Activated T-helper 1 cell treated with anti-CD3 and anti-CD28 coated beads, Interleukin-12 subunit alpha, Interleukin-12 subunit beta, Interleukin-2, Interleukin-4 antibody, amounts not matched to agents 30 ng/mL and 10 ng/mL and 1 ng/mL, durations not matched to agents 14 hours and 24 hours and 36 hours (primary cell): ENCODE measurements at places on chromosomes 3 and 15. TPM values are rescaled to one million over a fixed set of nuclear protein-coding genes. Genes with fewer than 3 reads are reported as not detected.

DNA sequence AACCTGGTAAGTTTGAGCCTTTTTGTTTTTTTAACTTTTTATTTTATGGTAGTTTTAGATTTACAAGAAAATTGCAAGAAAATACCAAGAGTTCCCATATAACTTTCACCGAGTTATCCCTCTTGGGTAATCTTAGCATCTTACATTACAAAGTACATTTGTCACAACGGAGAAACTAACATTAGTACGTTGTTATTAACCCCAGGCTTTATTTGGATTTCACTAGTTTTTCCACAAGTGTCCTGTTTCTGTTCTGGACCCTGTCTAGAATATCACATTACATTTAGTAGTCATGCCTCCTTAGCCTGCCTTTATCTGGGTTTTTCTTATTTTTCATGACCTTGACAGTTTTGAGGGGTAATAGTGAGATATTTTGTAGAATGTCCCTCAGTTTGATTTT, 53.5 kb upstream of the KPNA4 start:
- no peak for DNase-seq

DNA sequence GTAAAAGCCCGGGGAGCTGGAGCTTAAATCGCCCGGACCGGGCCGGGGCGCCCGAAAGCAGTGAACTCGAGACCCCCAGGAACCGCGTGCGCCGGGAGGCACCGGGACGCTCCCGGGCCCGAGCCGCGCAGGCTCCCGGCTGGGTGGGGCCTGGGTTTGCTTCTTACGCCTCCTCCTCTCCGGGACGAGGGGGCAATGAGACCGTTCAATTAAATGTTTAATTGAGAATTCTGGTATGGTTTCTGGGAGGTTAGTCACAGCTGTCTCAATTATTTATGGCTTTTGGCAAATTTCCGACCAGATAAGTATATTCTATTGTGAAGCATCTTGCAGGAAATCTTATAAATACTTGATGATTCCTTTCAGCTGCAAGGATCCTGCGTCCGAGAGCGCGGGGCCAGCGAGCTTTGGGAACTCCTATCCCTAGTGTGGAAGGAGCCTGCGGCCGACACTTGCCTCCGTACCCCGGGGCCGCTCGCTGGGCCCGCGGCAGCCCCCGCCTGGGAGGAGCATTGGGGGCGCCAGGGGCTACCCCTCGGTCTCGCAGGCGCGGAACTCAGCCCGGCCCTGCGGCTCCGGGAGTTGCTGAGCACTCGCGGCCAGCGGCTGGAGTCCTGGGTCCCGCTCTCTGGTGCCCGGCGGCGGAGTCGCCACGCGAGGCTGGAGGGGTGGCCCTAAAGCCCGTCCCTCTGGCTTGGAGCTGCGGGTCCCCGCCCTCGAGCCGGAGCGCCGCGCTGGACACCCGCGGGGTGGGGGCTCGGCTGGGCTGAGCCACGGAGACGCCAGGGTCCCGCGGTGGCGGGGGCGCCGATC, 10.3 kb downstream of the ISL2 start:
- no peak for DNase-seq

DNA sequence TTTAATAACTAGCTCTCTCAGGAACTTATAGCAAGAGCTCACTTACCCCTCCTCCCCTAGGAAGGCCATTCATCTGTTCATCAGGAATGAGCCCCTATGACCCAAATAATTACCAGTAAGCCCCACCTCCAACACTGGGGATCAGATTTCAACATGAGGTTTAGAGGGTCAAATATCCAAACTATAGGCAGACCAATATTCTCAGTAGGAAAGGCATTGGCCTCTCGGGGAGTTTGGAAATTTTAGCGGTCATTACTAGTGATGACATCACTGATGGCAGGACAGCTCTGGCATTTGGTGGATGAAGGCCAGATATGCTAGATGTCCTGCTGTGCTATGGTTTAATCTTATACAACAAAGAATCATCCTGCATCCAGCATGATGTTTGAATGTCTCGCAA, 15.2 kb upstream of the CD47 start:
- DNase-seq, result no peak

The CCK gene
- not detected in 2 replicates for total RNA-seq
